Cerebellum (tissue), 4 donors: ENCODE measurements at places on chromosomes 7 and 10. TPM values are rescaled to one million over a fixed set of nuclear protein-coding genes. Genes with fewer than 3 reads are reported as not detected.

Gene PTPRN2
- 35.7 TPM for total RNA-seq

Gene ZNF365
- 5.5 TPM for total RNA-seq

DNA sequence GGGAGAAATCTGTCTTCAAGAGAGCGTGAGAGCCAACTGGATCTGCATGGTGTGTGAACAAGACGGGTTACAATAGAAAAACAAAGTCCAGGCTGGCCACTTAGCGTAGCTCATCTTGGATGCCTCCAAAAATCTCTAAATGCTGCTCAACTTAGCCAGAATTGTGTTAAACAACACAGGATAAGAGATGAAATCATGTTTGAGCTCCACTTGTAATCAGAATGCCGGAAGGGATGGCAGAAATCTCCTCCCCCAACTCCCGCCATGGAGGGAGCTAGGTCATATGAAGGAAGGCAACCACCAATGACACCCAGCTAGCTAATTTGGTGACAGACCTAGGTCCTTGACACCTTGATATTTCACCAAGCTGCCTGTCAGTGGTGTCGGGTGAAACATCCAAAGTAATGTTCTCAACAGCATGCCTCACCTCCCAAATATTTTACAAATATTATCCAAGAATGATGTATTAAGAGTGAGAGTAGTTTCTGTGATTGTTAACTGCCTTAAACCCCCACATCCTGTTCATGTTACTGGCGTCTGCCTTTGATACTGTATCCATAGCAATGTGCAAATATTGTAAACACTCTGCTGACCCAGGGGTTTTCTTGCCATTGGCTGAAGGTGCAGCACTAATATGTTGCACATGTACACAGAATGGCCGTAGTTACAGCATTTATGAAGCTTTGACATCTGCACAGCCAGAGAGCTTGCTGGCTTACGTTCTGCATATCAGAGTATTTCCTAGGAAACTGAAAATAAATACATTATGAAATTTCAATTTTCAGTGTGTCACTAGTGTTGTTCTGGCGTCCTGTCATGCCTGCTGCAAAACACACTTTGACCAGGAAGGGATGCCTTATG is 25.8 kb downstream of the TMEM254 start:
- DNase-seq, result no peak

GRCh38 chr10:48271047-48271730 is 3.3 kb downstream of the FRMPD2 start:
- no peak for DNase-seq

GRCh38 chr7:106151459-106152312 is 39.6 kb upstream of the SYPL1 start:
- no peak for DNase-seq

Gene FIS1
- 45.4 TPM for total RNA-seq

Gene GSTO2
- total RNA-seq, result 2.2 TPM
